Peyer's patch (tissue), 4 donors: ENCODE measurements at places on chromosomes 1 and 21. TPM values are rescaled to one million over a fixed set of nuclear protein-coding genes. Genes with fewer than 3 reads are reported as not detected.

GRCh38 chr1:10474613-10475507 is at the start of gene PEX14:
TSS of gene PEX14 (plus strand) at chr1:10474950. CDS start at chr1:10474967, 17 bp downstream.
- H3K36me3 ChIP-seq, result no peaks in the 10 kb centered on the region
- no peaks in the 10 kb centered on the region for H3K27me3 ChIP-seq
- DNase-seq, result peak; percentile 94

F13B gene
- total RNA-seq, result not detected

DNA sequence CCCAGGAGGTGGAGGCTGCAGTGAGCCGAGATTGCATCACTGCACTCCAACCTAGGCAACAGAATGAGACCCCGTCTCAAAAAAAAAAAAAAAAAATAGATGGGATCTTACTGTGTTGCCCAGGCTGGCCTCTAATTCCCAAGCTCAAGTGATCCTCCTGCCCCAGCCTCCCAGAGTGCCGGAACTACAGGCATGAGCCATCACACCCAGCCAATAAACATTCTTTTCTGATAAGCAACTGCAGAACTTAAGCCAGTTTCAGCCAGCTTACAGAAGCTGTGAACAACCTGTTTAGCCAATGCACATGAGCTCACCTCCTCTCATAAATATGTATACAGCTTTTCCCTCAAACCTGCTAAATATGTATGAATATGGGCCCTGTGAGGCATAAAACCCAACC is 3.1 kb upstream of the MIIP start:
- H3K36me3 ChIP-seq, result no peaks in the 10 kb centered on the region
- H3K27ac ChIP-seq, result no peak overlapping the region
- DNase-seq, result no peak
- no peak overlapping the region for H3K4me3 ChIP-seq
- no peaks in the 10 kb centered on the region for H3K4me1 ChIP-seq
- H3K27me3 ChIP-seq, result no peaks in the 10 kb centered on the region

- no peak for DNase-seq
- no peaks in the 10 kb centered on the region for H3K36me3 ChIP-seq
- no peaks in the 10 kb centered on the region for H3K4me1 ChIP-seq
- H3K4me3 ChIP-seq, result no peak overlapping the region
These were observed 30.5 kb downstream of the SOX13 start for GRCh38 chr1:204103431-204103741.

GRCh38 chr1:164480285-164480907 is 78.6 kb upstream of the PBX1 start:
- no peak overlapping the region for H3K27ac ChIP-seq
- H3K36me3 ChIP-seq, result no peaks in the 10 kb centered on the region
- H3K4me1 ChIP-seq, result no peaks in the 10 kb centered on the region

GRCh38 chr1:52601991-52602855 is at the start of gene GPX7:
TSS of gene GPX7 (plus strand) at chr1:52602371. CDS start at chr1:52602410, 39 bp downstream.
- peak; percentile 73 for DNase-seq
- H3K4me3 ChIP-seq, result peak within 1 kb of the TSS; percentile 62

GRCh38 chr1:7076572-7076971 is 291.3 kb downstream of the CAMTA1 start:
- no peaks in the 10 kb centered on the region for H3K36me3 ChIP-seq
- H3K4me3 ChIP-seq, result no peak overlapping the region
- no peaks in the 10 kb centered on the region for H3K4me1 ChIP-seq
- H3K27ac ChIP-seq, result no peak overlapping the region
- H3K27me3 ChIP-seq, result no peaks in the 10 kb centered on the region

ATAD3C gene
- not detected for total RNA-seq
